ENCODE measurements at places on chromosomes 7 and 10.

DNA sequence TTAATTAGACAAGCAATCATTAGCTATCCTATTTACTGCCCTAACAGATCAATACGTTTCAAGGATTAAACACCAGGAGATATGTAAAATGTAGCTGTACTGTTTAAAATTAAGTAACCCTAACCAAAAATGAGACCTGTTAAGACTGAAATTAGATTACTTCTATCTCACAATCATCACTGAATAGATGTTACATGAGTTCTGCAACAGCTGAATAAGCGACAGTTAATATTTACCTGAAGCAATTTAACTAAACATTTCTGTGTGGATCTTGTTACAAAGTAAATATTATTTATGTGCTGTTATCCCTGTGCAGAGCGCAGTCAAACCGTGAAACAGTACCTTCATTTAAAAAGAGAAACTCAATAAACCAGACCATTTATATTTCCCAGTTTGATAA lies 122.5 kb downstream of the RELN start:
- DNase-seq: no peak

GRCh38 chr10:69353977-69354635 lies 62.6 kb downstream of the TACR2 start:
- no peak for DNase-seq

DNA sequence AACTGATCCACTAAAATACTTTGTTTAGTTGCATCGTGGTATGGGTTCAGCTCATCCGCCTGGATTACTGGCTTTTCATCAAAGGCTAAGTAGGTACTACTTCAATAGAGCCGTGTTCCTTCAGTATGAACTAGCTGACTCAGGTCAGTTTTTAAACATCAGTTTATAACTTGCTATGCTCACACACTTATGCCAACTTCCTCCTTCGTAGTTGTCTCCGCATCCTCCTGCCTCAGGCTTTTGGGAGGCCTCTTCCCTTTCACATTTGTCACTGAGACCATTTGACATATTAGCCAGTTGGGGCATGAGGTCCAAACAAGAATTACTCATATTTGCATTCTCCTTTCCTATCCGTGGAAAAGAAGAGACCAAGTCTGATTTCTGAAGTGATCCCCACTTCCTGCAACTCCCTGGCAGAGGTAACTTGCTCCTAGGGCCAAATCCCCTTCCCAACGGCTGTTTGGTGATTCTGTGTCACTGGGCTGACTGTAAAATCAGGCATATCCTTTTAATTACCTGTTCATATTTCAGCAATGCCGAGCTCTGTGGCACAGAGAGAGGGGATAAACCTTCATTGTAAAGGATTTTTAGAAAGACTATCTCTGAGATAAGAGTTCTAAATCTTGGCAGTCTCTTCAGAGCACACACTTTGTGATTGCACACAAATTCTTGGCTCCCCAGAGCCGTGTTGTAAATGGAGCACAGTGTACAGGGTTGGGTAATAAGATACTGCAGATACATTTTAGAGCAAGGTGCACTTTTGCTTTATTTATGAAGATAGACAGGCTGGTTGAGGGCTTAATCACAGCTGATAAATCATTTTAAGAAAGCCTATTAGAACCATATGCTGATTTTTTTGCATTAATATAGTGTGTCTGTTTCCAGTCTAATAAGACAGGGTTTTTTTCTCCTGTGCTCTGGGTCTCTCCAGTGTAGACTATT lies 108.0 kb downstream of the CREB5 start:
- DNase-seq: no peak

- no peak for DNase-seq
Measured at GRCh38 chr7:151905353-151905752, 28.4 kb upstream of the PRKAG2 start.

DNA sequence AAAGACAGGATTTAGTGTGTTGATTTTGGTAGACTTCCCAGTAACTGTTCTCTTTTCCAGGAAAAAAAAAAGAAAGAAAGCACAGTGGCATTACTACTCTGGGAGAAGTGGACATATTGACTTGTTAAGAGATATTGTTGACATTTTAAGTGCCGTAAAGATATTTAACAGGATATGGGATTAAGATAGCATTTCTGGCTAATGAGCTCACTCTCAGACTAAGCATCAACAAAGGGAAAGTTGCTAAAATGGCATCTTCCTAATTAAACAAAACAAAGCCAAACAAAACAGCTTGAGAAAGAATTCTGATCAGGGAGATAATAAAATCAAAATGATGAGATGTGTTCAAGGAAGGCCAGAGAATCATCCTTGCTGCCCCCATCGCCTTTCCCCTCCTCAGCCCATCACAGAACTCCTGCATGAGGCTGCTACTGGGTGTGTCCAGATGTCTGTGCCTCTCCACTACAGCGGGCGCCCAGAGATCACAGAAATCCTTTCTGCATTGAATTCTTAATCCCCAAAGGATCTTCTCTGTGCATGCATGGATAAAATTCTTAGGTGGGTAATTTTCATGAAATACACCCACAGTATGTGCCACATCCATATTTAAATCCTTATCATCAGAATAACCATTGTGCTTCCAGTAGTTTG lies 270.5 kb downstream of the POU6F2 start:
- DNase-seq: no peak
